ENCODE measurements at places on chromosomes 7 and 10.

DNA sequence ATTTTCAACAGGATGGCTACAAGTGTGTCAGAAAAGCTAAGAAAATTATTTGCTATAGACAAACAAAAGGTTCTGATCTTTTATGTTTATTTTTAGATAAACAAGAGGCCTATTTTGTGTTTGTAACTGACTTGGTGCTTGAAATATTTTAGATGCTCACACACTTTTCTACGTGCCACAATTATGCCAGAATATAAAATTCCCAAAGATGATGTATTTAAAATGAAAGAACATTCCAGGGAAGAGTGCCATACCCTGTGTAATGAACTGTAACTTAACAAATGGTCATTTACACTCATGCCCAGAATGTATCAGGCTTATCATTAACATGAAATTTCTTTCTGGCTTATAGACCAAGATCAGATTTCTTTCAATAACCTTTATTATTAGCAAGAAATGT is 144.9 kb upstream of the MTPN start:
- no peaks in the 10 kb centered on the region for H3K4me1 ChIP-seq
- peaks cover 3% of the 10 kb centered on the region for H3K27me3 ChIP-seq
- H3K36me3 ChIP-seq = no peaks in the 10 kb centered on the region
- H3K27ac ChIP-seq = no peak overlapping the region

DNA sequence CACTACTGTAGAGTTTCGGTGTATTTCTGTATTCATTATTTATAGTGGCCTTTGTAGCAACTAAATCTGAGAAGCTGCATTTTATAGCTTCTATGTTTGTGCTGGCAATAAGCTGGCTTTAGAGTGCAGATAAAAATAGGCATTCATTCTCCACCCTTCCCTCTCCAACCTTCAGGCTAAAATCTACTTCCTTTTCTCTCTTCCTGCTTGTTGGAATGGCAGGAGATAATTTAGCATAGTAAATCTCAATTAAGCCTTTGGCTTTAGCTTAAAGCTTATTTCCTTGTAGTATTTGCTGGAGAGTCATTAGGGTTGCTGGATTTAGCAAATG is 58.5 kb downstream of the CPVL start:
- H3K4me3 ChIP-seq = no peak overlapping the region
- no peak overlapping the region for H3K27ac ChIP-seq
- H3K4me1 ChIP-seq = peaks cover 4% of the 10 kb centered on the region
- H3K27me3 ChIP-seq = no peaks in the 10 kb centered on the region

GRCh38 chr10:89079961-89080360 is 89.4 kb downstream of the FAS start:
- H3K27ac ChIP-seq = no peak overlapping the region
- no peaks in the 10 kb centered on the region for H3K4me1 ChIP-seq
- no peak overlapping the region for H3K4me3 ChIP-seq
- peaks cover 11% of the 10 kb centered on the region for H3K27me3 ChIP-seq

- no peaks in the 10 kb centered on the region for H3K27me3 ChIP-seq
- H3K4me3 ChIP-seq = no peak overlapping the region
- H3K36me3 ChIP-seq = no peaks in the 10 kb centered on the region
- no peaks in the 10 kb centered on the region for H3K4me1 ChIP-seq
- no peak overlapping the region for H3K27ac ChIP-seq
Observed at GRCh38 chr7:41763626-41764025, 60.7 kb upstream of the INHBA start.

DNA sequence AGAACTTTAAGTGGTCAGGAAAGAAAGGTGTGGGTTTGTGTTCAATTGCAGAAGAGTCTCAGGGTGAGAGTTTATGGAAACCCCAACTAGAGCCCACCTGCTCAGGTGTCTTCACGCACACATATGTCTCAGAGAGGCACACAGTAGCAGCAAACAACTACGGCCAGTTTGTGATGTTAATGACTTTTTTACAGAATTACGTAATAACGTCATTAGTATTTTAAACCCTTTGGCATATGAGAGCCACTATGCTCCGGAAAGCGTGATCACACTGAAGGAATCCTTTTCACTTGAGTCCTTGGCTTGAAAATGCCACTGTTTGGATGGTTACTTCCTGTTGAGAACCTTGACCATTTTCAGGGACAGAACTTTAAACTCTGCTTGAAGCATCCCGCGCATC is 204.0 kb downstream of the PTPRN2 start:
- no peaks in the 10 kb centered on the region for H3K4me1 ChIP-seq
- H3K4me3 ChIP-seq = no peak overlapping the region
- peaks cover 22% of the 10 kb centered on the region for H3K27me3 ChIP-seq

- no peaks in the 10 kb centered on the region for H3K4me1 ChIP-seq
- peaks cover 9% of the 10 kb centered on the region for H3K27me3 ChIP-seq
- H3K36me3 ChIP-seq = no peaks in the 10 kb centered on the region
- H3K27ac ChIP-seq = no peak overlapping the region
- DNase-seq = no peak
Observed at GRCh38 chr7:42699380-42700178, 212.3 kb downstream of the C7orf25 start.

DNA sequence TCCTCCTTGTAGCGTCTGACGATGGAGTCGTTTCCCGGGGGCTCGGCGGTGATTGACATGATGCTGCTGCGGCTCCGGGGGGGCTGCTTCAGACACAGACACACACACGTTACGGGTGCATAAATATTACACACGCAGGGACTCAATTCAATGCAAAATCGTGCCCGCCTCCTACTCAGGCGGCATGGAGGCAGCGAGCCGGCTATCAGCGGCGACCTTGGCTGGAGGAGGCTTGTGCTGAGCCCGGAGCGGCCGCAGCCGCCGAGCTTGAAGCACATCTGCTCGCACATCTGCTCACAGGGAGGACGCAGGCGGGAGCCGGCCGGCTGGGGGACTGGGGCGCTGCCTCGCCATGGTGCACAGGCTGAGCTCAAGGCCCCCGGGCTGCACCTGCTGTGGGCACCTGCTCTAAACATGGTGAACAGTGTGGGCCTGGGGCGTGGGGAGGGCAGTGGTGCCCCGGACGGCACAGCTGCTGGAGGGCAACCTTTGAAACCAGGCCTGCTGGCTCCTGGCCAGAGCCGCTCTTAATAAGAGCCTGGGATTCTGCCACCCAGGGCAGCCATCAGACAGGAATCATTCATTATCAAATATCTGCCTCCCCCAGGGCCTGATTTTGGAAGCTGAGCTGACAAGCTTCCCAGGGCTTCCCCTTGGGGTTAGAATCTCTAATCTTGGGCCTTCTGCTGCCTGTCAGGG is 84.7 kb upstream of the GNA12 start:
- H3K4me3 ChIP-seq = no peak overlapping the region
- no peaks in the 10 kb centered on the region for H3K36me3 ChIP-seq
- no peaks in the 10 kb centered on the region for H3K27me3 ChIP-seq
- no peak overlapping the region for H3K27ac ChIP-seq
- H3K4me1 ChIP-seq = no peaks in the 10 kb centered on the region
- no peak for DNase-seq

- H3K4me1 ChIP-seq = no peaks in the 10 kb centered on the region
- no peak overlapping the region for H3K27ac ChIP-seq
- H3K4me3 ChIP-seq = no peak overlapping the region
- H3K27me3 ChIP-seq = peaks cover 3% of the 10 kb centered on the region
- no peaks in the 10 kb centered on the region for H3K36me3 ChIP-seq
Observed at GRCh38 chr7:73988197-73988596, 39.8 kb upstream of the ELN start.

- peaks cover 4% of the 10 kb centered on the region for H3K4me1 ChIP-seq
- H3K4me3 ChIP-seq = no peak overlapping the region
- peaks cover 23% of the 10 kb centered on the region for H3K27me3 ChIP-seq
- H3K27ac ChIP-seq = no peak overlapping the region
Observed at GRCh38 chr10:7438196-7438986, 27.6 kb upstream of the SFMBT2 start.

GRCh38 chr10:49277973-49278372 is 21.0 kb upstream of the C10orf71 start:
- H3K27ac ChIP-seq = no peak overlapping the region
- H3K27me3 ChIP-seq = peaks cover 12% of the 10 kb centered on the region
- H3K4me1 ChIP-seq = no peaks in the 10 kb centered on the region
- DNase-seq = no peak
- H3K36me3 ChIP-seq = no peaks in the 10 kb centered on the region

GRCh38 chr10:96577069-96577468 is 9.7 kb downstream of the TM9SF3 start:
- H3K36me3 ChIP-seq = peaks cover 18% of the 10 kb centered on the region
- DNase-seq = no peak
- no peak overlapping the region for H3K27ac ChIP-seq
- no peak overlapping the region for H3K4me3 ChIP-seq
- no peaks in the 10 kb centered on the region for H3K27me3 ChIP-seq

Data from progenitor cell of endocrine pancreas (in vitro differentiated cells).